ENCODE measurements at places on chromosomes 12 and 14. TPM values are rescaled to one million over a fixed set of nuclear protein-coding genes. Genes with fewer than 3 reads are reported as not detected.

GRCh38 chr14:59061292-59061691 is 127.2 kb upstream of the DAAM1 start:
- no peak for DNase-seq
- no peak overlapping the region for H3K27ac ChIP-seq
- no peaks in the 10 kb centered on the region for H3K36me3 ChIP-seq
- H3K27me3 ChIP-seq: no peaks in the 10 kb centered on the region

- H3K4me3 ChIP-seq: no peak overlapping the region
- H3K27me3 ChIP-seq: no peaks in the 10 kb centered on the region
- no peak overlapping the region for H3K27ac ChIP-seq
- no peak for DNase-seq
Measured at GRCh38 chr12:58325561-58325960, 384.2 kb downstream of the ATP23 start.

- H3K36me3 ChIP-seq: no peaks in the 10 kb centered on the region
- H3K4me1 ChIP-seq: no peaks in the 10 kb centered on the region
- H3K27ac ChIP-seq: no peak overlapping the region
- peak; percentile 67 for DNase-seq
- H3K4me3 ChIP-seq: no peak overlapping the region
Measured at GRCh38 chr14:51401756-51402155, 161.7 kb downstream of the TMX1 start.

- H3K27me3 ChIP-seq: no peaks in the 10 kb centered on the region
- H3K4me1 ChIP-seq: no peaks in the 10 kb centered on the region
- H3K27ac ChIP-seq: no peak overlapping the region
- H3K36me3 ChIP-seq: peaks cover 30% of the 10 kb centered on the region
- H3K4me3 ChIP-seq: no peak overlapping the region
- no peak for DNase-seq
Measured at GRCh38 chr12:31298922-31299321, 27.0 kb downstream of the SINHCAF start.

DNA sequence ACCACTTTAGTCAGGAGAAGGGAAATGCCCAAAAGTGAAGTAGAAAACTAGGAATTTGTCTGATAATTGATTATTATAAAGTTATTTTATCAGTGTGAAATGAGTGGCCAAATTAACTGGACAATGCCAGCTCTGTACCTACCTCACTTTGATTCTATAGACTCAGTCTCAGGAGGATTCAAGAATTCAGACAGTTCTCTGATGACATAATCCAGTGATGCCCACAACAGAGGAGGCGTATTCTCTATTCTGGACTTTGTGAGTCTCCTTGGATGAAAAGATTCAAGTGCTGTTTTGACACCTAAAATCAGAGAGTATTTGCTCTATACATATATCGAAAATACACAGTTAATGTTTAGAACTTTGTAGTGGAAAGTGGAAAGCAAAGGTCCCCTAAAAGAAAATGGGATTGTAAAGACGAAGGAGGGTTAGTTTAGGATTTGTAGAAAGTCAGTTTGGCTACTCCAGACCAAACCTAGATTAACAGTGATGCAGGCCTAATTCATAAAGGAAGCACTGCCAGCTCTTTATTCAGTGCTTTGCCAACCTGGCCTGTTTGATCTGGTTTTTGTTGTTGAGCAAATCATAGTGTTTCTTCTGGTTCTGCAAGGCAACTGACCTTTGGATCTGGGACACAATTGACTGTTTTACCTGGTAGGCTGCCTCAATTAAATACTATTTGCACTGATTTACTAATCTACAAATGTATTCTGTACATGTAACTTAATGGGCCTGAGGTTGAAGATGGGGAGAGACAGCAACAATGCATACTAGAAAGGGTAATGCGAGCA is 67.4 kb downstream of the DAD1 start:
- no peaks in the 10 kb centered on the region for H3K4me1 ChIP-seq
- DNase-seq: no peak
- no peak overlapping the region for H3K27ac ChIP-seq
- no peak overlapping the region for H3K4me3 ChIP-seq
- no peaks in the 10 kb centered on the region for H3K27me3 ChIP-seq
- H3K36me3 ChIP-seq: no peaks in the 10 kb centered on the region

- peaks cover 3% of the 10 kb centered on the region for H3K4me1 ChIP-seq
- H3K36me3 ChIP-seq: no peaks in the 10 kb centered on the region
- DNase-seq: no peak
- H3K27ac ChIP-seq: no peak overlapping the region
Measured at GRCh38 chr14:24908592-24909236, 141.2 kb downstream of the STXBP6 start.

- DNase-seq: no peak
- H3K4me3 ChIP-seq: no peak overlapping the region
- no peaks in the 10 kb centered on the region for H3K36me3 ChIP-seq
- no peaks in the 10 kb centered on the region for H3K27me3 ChIP-seq
- no peaks in the 10 kb centered on the region for H3K4me1 ChIP-seq
Measured at GRCh38 chr12:66337381-66338010, 35.2 kb downstream of the HELB start.

DNA sequence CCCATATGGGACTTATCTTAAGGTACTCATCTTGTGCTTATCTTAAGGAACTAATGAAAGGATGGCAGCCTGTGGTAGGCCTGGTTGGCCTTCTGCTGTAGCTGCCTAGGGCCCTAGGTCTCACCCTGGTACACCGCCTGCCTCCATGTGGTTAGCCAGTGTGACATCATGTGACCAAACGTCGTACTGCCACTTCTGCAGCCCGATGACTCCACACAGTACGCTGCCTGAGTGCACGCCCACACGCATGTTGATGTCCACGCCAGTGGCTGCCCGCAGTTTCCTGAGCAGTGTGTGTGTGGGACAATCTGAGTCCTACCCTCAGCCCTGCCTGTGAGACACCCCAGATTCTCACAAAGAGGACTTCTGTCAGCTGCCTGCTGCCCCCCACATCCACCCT is 5.1 kb downstream of the ADCY4 start:
- no peak overlapping the region for H3K4me3 ChIP-seq
- no peaks in the 10 kb centered on the region for H3K4me1 ChIP-seq
- peak; percentile 57 for DNase-seq
- H3K36me3 ChIP-seq: no peaks in the 10 kb centered on the region

The C12orf50 gene
- 0.07 TPM for total RNA-seq
